ENCODE measurements at places on chromosomes 7 and 10.

DNA sequence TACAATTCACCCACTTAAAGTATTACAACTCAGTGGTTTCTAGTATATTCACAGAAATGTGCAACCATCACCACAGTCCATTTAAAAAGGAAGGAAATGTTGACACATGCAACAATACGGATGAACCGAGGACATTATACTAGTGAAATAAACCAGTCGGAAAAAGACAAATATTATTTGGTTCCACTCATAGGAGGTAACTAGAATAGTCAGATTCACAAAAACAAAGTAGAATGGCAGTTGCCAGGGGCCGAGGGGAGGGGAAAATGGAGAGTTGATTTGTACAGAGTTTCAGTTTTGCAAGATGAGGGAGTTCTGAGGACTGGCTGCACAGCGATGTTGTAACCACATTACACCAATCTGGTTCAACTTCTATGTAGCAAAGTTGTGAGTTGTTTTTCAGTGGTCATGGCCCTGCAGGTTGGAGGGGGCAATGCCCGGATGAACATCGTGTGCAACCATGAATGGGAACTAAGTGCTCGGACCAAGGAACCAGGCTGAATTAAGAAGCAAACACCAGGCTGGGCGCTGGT lies 17.6 kb upstream of the TNPO3 start:
- no peak for DNase-seq

DNA sequence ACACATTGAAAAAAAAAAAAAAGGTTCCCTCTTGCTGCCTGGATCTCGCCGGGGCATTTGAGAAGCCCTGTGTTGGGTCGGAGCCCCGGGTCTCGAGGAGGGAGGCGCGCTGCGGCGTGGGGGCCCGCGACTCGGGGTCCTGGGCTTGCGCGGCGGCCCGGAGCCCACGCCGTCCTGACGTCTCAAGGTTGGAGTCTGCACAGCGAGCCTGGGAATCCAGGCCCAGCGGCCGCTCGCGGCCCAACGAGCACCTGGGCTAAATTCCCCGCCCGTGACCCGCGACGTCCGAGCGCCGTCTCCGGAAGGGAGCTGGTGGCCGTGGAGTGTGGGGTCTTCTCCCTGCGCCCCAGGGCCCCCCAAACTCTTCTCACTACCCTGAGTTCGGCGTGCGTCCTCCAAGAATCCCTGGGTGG lies 1.4 kb upstream of the CTBP2 start:
- DNase-seq: no peak

- no peak for DNase-seq
Observed at GRCh38 chr7:116493449-116493848, 6.1 kb upstream of the CAV2 start.

GRCh38 chr7:36223851-36224250 lies 70.8 kb downstream of the EEPD1 start:
- DNase-seq: no peak

DNA sequence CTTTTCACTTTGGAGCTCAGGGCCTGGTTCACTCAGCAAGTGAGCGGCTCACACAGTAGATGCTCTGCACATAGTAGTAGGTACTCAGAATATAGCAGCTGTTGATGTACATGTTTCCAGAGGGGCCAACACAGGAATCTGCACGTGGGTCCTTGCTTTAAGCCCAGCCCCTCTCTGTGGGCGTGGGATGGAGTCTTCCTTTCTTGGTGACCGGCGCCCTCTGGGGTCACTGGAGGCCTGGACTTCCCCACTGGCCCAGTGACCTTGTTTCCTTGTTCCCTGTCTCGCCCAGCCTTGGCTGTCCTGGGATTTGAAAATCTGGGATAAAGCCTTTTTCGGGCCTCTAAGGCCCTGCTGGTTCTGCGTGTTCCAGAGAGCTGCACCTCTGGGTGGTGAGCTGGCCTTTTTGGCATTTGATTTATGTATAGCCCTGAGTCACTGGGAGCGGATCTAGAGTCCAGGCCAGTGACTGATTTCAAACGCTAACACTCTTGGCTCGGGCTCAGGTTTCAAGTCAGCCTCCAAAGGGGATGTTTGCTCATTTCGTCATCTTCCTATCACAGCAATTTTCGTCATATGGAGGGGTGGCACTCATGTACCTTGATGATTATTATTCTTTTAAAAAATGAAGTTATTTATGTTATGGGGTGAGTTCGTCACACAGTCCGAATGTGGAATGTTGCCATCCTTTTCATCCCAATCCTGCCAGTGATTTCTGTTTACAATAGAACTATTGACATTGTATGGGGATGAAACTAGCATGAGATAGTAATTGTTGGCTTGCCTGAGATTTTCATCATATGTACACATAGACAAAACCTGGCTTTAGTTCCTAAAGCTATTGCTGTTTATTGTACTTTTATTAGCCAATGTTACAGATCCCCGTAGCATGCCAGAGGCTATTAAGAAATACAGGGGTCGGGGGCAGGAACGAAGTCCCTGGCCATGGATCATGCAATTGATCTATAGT lies 65.5 kb downstream of the CUX1 start:
- peak; percentile 99 for DNase-seq

- DNase-seq: no peak
Observed at GRCh38 chr10:13518076-13518692, 10.6 kb downstream of the BEND7 start.

DNA sequence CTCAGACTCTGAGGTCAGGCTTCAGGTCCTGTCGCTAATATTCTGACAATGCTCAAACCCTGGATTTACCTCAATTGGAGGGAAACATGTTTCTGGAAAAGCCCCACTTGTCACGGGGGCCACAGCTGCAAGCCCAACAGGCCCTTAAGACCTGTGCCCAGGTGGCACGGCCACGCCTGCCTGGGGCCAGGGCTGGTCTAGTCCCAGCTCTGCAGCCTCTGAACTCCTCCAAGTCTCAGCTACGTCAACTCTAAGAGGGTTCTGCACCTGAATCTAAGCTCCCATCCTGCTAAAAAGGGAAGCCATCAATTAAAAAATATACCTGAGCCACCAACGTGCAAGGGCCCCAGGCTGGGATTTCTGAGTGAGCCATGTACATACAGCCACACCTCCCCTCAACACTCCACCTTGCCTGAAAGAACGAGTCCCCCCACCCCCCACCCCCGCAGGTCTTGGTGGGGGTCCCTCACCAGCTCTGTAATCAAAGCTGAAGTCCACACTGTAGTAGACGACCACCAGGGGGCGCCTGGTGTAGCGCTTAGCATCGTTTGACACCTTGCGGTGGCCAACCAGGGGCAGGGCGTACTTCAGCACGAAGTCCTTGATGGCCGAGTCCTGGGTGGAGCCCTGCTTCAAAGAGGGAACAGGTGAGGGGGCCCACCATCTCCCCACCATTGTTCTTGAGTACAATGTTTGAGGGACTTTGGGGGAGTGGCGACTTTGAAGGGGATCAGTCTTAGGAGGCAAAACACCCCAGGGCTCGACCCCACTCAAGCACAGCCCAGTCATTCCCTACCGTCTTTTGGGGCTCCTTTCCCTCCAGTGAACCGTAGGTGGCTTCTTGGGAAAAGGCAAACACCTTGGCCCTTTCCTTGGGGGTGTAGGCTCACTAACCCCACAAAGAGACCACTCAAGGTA lies 22.6 kb downstream of the PDIA4 start:
- DNase-seq: no peak

DNA sequence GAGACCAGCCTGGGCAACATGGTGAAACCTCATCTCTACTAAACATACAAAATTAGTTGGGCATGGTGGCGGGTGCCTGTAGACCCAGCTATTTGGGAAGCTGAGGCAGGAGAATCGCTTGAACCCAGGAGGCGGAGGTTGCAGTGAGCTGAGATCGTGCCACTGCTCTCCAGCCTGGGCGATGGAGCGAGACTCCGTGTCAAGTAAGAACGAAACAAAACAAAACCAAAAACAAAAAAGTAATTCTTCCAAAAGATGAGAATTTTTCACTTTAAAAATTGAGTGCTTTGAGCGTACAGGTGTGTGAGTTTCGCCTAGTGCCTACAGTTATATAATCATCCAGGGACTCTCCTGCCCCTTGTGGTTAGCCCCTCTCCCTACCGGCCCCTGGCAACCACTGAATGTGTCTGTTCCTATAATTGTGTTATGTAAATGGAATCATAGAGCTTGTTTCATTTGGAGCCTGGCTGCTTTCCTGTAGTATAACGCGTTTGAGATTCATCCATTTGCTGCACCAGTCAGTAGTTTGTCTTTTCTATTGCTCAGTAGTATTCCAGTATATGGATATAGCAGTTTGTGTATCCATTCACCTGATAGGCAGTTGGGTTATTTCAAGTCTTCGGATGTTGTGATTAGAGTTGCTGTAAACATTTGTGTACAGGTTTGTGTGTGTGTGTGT lies 80.0 kb downstream of the RBM33 start:
- no peak for DNase-seq

DNA sequence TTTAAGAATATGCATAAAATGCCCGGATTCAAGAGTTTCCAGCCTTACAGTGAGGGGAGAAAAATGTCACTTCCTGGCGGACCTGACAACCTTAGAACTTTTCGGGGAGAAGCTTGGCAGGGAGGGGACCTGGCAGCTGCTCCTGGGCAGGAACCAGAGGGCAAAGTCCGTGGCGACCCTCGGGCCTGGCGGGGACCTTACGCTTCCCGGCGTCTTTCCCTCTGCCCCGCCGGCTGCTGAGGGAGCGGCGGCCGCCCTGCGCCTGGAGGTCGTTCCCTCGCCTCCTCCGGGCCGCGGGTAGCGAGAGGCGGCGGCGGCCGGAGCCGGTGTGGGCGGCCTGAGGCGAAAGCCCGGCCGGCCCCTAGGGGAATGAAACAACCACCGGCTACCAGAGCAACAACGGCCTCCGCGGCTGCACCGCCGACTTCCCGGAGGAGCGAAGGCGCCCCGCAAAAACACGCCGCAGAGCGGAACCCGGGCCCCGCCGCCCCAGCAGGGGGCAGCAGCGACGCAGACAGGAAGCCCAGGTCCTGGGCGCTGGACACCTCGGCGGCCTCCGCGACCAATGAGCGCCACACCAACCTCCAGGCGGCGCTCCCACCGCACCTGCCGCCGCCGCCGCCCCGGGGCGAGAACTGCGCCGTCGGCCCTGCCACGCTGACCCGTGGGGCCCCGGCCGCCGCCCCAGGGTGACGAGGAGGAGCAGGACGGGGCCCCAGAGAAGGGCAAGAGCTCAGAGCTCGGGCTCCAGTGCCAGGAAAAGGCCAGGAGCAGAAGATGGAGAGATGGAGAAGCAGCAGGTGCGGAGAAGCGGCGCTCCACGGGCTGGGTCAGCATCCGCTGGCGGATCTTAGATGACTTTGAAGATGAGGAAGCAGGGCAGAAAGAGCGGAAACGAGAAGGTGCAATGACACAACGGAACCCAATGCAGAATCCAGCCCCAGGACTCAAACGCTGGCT lies 10.5 kb upstream of the ACSM6 start:
- peak; percentile 81 for DNase-seq

DNA sequence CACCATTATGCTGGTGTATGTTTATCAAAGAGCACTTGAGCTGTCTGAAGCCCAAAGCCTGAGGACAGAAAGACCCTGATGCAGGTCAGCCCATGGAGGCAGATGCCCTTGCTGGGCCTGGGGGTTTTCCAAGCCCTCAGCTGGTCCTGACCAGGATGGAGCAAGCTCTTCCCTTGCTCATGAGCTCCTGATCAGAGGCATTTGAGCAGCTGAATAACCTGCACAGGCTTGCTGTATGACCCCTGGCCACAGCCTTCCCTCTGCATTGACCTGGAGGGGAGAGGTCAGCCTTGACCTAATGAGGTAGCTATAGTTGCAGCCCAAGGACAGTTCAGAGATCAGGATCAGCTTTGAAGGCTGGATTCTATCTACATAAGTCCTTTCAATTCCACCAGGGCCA lies 13.0 kb downstream of the AQP1 start:
- DNase-seq: no peak

GRCh38 chr10:69459893-69460575 lies 8.8 kb downstream of the TSPAN15 start:
- DNase-seq: no peak

- no peak for DNase-seq
Observed at GRCh38 chr7:113483657-113484056, 365.3 kb upstream of the SMIM30 start.

- peak; percentile 55 for DNase-seq
Observed at GRCh38 chr10:99681553-99681952, 22.2 kb downstream of the ENTPD7 start.

DNA sequence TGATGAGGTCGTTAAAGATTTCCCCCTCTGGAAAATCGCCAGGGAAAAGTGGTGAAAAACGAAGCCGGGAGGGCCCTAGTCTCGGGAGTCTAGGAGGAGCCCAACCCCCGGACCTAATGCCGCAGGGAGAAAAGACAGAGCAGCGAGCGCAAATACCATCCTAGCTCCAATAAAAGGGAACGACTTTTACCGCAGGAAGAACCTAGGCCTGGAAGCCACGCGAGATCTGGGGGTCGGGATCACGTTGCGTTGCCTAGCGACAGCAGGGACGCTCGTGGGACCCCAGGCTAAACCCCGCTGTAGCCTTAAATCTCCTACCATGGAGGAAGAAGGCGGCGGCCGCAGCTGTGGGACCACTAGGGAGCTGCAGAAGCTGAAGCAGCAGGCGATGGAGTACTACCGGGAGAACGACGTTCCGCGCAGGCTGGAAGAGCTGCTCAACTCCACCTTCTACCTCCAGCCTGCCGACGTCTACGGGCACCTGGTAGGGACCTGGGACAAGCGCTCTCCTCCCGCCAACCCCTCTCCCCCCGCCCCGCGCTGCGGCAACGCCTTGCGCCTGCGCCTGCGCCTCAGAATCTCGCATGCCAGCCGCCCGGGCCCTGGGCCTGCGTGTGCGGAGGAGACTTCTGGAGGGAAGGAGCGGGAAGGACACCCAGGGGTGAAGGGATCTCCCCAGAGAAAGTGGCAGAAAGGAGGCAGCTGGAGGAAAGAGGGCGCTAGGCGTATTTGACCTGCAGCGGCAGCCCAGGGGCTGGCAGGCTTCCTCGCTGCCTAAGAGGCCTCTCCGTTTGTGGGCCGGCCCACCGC lies at the start of gene ENO4:
Gene ENO4, plus strand, starts transcription at position 252 of the 810 bp plus-strand sequence. Its CDS starts 68 bp downstream, at position 320.
- DNase-seq: peak; percentile 37

DNA sequence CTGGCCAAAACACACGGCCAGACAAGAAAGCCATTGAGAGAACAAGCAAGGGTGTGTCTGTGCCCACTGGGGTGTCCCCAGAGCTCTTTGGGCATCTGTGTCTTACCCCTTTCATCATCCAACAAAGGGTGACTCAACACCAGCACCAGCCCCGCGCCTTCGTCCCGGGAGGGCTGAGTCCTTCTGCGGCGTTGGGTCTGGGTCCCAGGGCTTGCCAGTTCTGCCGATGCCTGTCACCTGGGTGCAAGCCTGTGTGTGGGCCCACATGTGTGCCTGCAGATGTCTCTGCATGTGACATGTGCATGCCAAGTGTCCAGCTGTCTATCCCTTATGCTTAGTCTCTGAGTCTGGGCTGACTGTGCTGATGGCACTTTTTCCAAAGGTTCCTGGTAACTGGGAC lies 24.4 kb upstream of the ELN start:
- DNase-seq: no peak

- DNase-seq: no peak
Observed at GRCh38 chr7:122438492-122438891, 133.9 kb upstream of the FEZF1 start.

DNA sequence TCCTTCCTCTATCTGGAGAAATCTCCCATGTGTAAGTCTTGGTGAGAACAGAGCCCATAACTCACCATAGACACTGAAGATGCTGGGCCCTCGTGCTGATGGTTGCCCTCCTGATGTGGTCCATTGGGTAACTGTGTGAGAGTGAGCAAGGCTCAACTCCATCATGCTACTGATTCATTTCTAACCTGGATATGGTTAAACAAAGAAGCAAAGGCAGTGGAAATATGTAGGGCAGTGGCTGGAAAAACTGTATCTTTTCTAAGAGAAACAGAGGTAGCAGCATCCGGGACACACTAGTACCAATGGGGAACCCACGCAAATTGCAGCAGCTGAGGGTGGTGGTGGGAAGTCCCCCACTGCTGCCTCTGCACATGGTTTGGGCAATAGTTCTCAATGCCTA lies 221.7 kb downstream of the KLF6 start:
- no peak for DNase-seq

GRCh38 chr10:89163265-89163995 lies 43.7 kb downstream of the CH25H start:
- DNase-seq: no peak
